ENCODE measurements at places on chromosomes 2 and 18. TPM values are rescaled to one million over a fixed set of nuclear protein-coding genes. Genes with fewer than 3 reads are reported as not detected.

The HS1BP3 gene
- total RNA-seq = 16.5 TPM

The CAPN14 gene
- total RNA-seq = 0.47 TPM

The MYOM1 gene
- 1.2 TPM for total RNA-seq

The FBXO36 gene
- 5.1 TPM for total RNA-seq

The DSG4 gene
- total RNA-seq = 0.09 TPM

The PEX13 gene
- total RNA-seq = 31.6 TPM

DNA sequence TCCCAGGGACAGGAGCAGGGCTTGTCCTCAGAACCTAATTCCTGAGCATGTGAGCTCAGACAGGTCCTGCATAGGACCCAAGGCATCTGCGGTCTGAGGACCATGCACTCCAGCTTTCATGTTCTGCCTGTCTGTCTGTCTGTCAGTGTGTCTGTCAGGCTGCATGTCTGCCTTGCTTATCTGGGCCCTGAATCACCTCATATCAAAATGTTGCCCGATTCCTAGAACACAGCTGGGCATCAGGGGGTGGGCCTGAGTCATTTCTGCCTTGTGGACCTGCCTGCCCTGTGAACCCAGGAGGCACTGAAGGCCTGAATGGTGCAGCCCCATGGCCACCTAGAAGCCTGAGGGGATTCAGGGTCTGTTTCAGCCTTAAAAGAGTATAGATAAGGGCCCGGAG is 22.1 kb downstream of the INHBB start:
- DNase-seq = no peak

GRCh38 chr2:138985881-138986280 is 205.7 kb upstream of the NXPH2 start:
- no peak for DNase-seq

DNA sequence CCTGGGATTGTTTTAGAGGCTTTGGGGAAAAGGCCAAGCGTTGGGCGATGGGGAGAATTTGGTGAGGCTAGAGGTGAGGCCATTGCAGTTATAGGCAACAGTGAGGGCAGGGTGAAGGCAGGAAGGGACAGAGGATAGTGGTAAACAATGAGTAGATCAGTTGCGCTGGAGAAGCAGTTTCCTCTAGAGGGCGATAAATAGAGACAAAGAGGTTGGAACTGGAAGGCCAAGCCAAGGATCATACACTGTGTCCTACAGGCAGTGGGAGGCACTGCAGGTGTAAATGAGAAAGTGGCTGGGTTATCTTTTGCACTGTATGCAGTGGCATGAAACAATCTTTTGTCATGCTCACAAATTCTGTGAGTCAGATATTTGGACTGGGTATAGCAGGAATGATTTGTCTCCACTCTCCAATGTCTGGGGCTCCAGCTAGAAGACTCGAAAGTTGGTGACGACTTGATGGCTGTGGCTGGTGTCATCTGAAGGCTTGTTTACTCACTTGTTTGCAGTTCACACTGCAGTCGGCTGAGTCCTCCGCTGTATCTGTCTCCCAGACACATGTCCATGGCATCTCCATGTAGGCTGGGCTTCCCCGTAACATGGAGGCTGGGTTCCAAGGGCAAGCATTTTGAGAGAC is 82.1 kb downstream of the TNP1 start:
- DNase-seq = no peak

- DNase-seq = no peak
Observed at GRCh38 chr2:5453220-5454050, 238.7 kb upstream of the SOX11 start.

DNA sequence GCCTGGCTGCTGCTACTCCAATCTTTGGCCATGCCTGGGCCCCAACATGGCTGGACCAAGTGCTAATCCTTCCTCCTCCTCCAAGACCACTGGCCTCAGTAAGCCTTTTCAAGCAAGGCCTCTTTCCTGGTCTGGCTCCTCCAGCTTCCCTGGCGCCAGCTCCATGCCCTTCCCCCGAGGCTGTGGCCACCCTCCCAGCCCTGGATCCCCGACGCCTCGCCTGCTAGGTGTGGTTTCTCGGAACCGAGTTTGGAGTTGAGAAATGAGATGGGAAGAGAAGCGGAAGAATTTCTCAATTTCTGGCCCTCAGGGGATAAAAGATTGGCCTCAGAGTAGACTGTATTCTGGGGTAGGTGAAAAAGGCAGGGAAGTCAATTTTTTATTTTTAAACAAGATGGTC is 46.4 kb downstream of the ADCY3 start:
- DNase-seq = no peak

GRCh38 chr18:58338961-58339592 is 289.8 kb downstream of the ALPK2 start:
- DNase-seq = no peak

DNA sequence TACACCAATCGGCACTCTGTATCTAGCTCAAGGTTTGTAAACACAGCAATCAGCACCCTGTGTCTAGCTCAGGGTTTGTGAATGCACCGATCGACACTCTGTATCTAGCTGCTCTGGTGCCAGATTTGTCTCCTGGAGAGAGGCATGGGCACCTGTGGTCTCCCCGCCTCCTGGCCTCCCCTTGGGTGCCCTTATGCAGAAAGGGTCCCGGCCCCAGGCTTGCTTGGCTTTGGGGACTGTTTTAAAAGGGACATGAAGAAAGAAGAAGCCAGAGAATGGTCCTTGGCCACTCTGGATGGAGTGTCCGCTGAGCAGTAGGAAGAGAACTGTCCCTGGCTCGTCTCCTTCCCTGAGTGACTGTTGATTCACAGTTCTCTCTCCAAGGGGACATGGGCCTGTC is 11.5 kb upstream of the ALPP start:
- no peak for DNase-seq

DNA sequence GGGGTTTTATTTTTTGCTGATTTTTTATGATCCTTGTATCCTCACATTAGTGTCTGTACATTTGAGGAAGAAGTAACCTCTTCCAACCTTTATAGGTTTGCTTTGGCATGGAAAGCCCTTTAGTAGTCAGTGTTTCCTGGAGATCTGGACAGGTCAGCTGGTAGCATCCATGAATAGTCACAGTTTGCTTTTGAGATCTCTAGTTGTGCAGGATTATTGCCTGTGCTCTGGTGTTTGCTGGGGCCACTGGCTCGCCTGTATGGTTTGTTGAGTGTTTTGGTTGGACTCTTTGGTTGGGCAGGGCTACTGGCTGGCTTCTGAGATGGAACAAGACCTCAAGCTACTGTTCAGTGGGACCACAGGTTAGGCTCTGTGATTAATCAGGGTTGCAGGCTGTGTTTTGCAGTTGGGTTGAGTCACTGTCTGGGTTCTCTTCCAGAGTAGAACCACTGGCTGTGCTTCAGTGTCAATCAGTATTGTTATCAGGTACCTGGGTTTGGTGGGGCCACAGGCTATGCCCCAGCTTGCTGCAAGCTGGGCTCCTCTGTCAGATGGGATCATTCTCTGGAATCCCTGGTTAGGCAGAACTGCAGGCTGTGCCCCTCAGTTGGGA is 20.0 kb downstream of the SP140L start:
- DNase-seq = no peak

DNA sequence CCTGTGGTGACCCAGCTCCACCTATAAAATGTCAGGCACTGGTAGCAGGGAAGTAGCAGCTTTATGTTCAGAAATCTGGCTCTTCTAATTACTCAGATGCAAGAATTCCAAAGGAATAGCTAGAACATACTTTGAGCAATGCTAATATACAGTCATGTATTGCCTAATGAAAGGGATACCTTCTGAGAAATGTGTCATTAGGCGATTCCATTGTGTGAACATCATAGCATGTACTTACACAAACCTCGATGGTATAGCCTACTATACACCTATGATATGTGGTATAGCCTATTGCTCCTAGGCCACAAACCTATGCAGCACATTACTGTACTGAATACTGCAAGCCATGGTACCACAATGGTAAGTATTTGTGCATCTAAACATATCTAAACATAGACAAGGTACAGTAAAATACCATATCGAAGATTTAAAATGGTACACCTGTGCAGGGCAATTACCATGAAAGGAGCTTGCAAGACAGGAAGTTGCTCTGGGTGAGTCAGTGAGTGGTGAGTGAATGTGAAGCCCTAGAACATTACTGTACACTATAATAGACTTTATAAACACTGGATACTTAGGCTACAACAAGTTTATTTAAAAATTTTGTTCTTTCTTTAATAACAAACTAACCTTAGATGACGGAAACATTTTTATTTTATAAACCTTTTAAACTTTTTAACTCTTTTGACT is 50.3 kb upstream of the ETAA1 start:
- DNase-seq = no peak

- DNase-seq = no peak
Observed at GRCh38 chr18:36890598-36890997, 61.7 kb downstream of the KIAA1328 start.

GRCh38 chr2:73938718-73939352 is 12.2 kb downstream of the DGUOK start:
- DNase-seq = no peak

DNA sequence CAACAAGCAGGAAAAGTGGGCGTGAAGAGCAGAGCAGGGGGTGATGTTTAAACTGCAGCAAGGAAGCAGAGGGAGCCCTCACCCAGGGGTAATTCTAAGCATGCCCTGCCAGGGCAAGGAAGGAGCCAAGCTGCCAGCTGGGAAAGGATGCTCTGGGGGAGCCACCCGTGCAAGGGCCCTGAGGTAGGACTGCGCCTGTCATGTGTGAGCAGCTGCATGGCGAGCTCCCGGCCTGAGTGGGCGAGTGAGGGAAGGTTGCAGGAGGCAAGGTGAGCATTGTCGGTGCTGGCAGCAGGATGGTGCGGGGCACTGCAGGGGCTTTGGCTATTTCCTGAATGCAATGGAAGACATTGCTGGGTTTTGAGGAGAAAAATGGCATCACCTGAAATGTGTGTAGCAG is 107.2 kb downstream of the COPS8 start:
- no peak for DNase-seq

GRCh38 chr2:205571360-205571959 is 110.8 kb upstream of the NRP2 start:
- DNase-seq = no peak

Data from mesothelial cell of epicardium (in vitro differentiated cells).